Stimulated activated CD8-positive, alpha-beta memory T cell treated with anti-CD3 and anti-CD28 coated beads, Interleukin-4, amount 100 ng/mL, for 1 hour (primary cell): ENCODE measurements at places on chromosomes 12 and 14.

- DNase-seq, result no peak
Observed at GRCh38 chr14:58969951-58970751, 218.3 kb upstream of the DAAM1 start.

- no peak for DNase-seq
Observed at GRCh38 chr14:51188566-51189185, 51.4 kb upstream of the TMX1 start.

DNA sequence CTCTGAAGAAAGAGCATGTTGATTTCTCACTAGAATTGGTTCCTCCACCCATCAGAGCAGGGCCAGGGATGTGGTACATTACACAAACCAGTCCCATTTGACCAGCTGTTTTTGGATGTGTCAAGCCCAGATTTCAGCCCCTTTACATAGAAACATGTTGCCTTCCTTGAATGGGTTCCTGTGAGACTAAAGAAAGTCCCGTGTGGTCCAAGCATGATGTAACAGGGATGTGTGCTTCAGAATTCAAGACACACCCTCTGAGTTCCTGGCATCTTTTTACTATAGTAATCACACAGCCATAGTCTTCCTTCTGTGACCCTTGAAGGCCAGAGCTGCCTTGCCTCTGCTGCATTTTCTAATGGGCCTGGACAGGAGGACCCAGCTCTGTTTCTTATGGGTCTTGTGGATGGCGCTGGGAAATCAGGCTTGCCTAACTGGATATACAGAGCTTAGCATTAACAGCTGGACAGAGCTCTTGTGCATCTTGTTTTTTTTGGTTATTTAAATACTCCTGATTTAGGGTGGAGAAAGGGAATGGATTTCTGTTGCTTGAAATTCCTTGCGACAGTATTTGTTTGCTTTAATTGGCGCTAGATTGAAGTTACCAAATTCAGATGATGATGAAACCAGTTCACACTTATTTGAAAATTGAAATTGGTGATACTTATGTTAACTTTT is 341.0 kb downstream of the ZFP36L1 start:
- no peak for DNase-seq

DNA sequence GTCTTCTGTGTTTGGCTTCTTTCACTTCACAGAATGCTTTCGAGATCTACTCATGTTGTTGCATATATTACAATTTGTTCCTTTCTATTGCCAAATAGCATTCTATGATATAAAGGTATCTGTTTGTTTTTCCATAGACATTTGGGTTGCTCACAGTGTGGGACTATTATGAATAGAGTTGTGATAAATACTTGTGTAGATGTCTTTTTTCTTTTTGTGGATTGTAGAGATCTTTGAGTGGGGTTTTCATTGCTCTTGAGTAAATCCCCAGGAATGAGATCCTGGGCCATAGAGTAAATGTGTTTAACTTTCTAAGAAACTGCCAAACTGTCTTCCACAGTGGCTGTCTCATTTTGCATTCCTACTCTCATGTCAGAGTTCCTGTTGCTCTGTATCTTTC is 24.9 kb upstream of the CEBPE start:
- DNase-seq, result no peak

DNA sequence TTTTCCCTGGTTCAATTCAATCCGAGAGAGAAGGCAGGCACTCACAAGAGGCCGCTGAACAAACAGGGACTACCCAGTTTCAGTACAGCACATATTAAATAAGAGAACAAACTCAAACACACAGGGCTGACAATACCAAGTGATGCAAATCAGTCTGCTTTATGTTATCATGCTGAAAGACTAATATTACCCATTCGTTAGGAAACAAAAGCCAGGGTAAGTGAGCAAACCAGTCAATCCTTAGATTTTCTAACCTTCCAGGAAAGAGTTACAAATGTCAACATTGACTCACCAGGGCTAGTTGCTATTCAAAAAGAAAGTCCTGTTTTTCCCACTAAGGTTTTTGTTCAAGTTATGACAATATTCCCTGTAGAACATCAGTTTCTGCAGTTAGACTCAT is 246.2 kb downstream of the C12orf42 start:
- DNase-seq, result no peak
